SK-N-SH (cell line): ENCODE measurements at places on chromosomes 5 and 9. TPM values are rescaled to one million over a fixed set of nuclear protein-coding genes. Genes with fewer than 3 reads are reported as not detected.

GRCh38 chr9:80595192-80595591 is 1023.4 kb downstream of the TLE4 start:
- H3K4me1 ChIP-seq = no peaks in the 10 kb centered on the region
- no peak overlapping the region for H3K27ac ChIP-seq
- H3K36me3 ChIP-seq = no peaks in the 10 kb centered on the region
- H3K27me3 ChIP-seq = no peaks in the 10 kb centered on the region

- H3K36me3 ChIP-seq = no peaks in the 10 kb centered on the region
- H3K4me1 ChIP-seq = no peaks in the 10 kb centered on the region
- no peaks in the 10 kb centered on the region for H3K27me3 ChIP-seq
These were observed 36.7 kb upstream of the UBE2D2 start for GRCh38 chr5:139524446-139524845.

Gene FBXO10
- 10.1 and 12.8 TPM in 2 replicates for polyA plus RNA-seq

DNA sequence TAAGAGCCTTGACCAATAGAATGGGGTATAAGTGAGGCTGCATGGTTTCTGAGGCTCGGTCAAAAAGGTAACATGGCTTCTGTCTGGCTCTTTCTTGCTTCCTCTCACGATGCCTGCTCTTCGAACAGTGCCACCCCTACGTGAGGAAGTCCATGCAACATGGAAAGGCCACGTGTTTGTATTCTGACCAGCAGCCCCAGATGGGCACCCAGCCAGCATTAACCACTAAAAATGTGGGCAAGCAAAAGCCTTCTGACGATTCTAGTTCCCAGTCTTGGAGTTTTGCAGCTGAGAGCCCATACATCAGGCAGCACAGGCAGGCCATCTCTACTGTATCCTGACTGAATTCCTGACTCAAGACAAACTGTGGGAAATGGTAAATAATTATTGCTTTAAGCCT is 24.2 kb upstream of the NREP start:
- H3K27me3 ChIP-seq = no peaks in the 10 kb centered on the region
- no peak for DNase-seq
- H3K4me3 ChIP-seq = no peak overlapping the region
- peaks cover 11% of the 10 kb centered on the region for H3K4me1 ChIP-seq

DNA sequence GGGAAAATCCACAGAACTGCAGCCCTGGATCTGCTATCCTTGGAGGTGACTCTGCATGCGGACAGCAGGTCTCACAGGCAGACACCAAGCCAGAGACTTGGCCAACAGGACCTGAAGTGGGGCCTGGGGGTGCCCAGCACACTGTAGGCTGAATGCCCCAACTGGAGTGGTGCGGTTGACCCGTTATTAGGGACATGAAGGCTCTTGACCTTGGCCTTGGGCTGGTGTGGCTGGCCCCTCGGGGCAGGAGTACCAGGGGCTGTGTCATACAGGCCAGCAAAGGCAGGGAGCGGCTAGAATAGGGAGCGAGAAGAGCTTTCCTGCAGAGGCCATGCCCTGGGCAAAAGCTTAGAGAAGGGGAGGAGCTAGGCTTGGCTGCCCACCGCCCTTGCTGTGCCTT is 153.2 kb upstream of the MVB12B start:
- no peaks in the 10 kb centered on the region for H3K4me1 ChIP-seq
- no peak overlapping the region for H3K27ac ChIP-seq
- H3K27me3 ChIP-seq = peaks cover 8% of the 10 kb centered on the region; the same call in 1 of the 2 replicates
- no peak for DNase-seq
- H3K4me3 ChIP-seq = no peak overlapping the region

GRCh38 chr9:81623778-81624177 is 65.6 kb downstream of the TLE1 start:
- peaks cover 12% of the 10 kb centered on the region for H3K36me3 ChIP-seq
- no peaks in the 10 kb centered on the region for H3K4me1 ChIP-seq
- H3K27me3 ChIP-seq = no peaks in the 10 kb centered on the region
- H3K27ac ChIP-seq = no peak overlapping the region
- no peak overlapping the region for H3K4me3 ChIP-seq
- DNase-seq = no peak

- H3K4me3 ChIP-seq = no peak overlapping the region
- no peak overlapping the region for H3K27ac ChIP-seq
- H3K4me1 ChIP-seq = peaks cover 26% of the 10 kb centered on the region
- no peaks in the 10 kb centered on the region for H3K36me3 ChIP-seq
- DNase-seq = no peak
- H3K27me3 ChIP-seq = no peaks in the 10 kb centered on the region
These were observed 1378.1 kb downstream of the EFNA5 start for GRCh38 chr5:106292654-106293053.

Gene PALM2AKAP2
- 3.6 and 4.3 TPM in 2 replicates for polyA plus RNA-seq

DNA sequence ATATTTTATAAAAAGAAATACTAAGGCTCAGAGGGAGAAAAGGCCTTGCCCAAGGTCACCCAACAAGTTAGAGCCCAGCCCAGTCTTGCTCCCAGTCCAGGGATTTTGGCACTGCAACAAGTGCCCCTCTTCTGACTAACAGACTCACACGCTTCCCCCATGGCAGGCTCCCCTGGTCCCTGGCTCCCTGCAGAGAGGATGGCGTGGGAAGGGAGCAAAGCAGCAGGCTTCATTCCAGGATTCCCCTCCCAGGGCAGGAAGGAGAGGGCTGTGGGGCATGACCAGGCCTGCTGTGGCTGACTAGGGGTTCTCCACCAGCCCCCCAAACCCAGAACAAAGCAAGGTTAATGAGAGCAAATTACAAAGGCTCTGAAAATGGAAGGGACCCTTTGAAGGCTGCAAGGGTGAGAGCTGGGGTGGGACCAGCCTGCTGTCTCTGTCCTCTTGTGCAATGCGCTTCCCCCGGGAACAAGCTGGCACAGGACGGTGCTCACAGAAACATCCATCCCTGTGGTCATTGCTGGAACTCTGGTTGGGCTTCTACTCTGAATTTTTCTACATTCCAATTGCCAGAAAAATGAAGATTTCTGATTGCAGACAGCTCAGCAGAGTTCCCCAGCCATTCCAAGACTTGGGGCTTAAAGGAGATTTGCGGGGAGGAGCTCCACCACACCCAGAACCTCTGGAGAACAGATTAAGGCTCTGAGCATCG is 37.1 kb upstream of the FAT2 start:
- DNase-seq = no peak
- H3K4me3 ChIP-seq = no peak overlapping the region
- no peaks in the 10 kb centered on the region for H3K27me3 ChIP-seq
- H3K4me1 ChIP-seq = no peaks in the 10 kb centered on the region
- no peak overlapping the region for H3K27ac ChIP-seq

Gene ANXA2R
- 1.7 and 1.9 TPM in 2 replicates for polyA plus RNA-seq

Gene PCDHB6
- polyA plus RNA-seq = 3.9 and 5.0 TPM in 2 replicates

GRCh38 chr5:73419117-73419464 is 29.5 kb downstream of the FOXD1 start:
- H3K4me3 ChIP-seq = no peak overlapping the region
- H3K27me3 ChIP-seq = no peaks in the 10 kb centered on the region
- no peak for DNase-seq
- peaks cover under 1% of the 10 kb centered on the region for H3K36me3 ChIP-seq
- H3K27ac ChIP-seq = peak overlapping the region; percentile 28; the same call in 1 of the 2 replicates

- H3K27ac ChIP-seq = no peak overlapping the region
- DNase-seq = no peak
- no peaks in the 10 kb centered on the region for H3K27me3 ChIP-seq
- H3K36me3 ChIP-seq = no peaks in the 10 kb centered on the region
- no peak overlapping the region for H3K4me3 ChIP-seq
These were observed 255.6 kb upstream of the MPDZ start for GRCh38 chr9:13535141-13535540.

Gene PCDHGA6
- polyA plus RNA-seq = 1.4 TPM in 2 replicates

Gene DNAI1
- polyA plus RNA-seq = 0.46 and 0.55 TPM in 2 replicates

DNA sequence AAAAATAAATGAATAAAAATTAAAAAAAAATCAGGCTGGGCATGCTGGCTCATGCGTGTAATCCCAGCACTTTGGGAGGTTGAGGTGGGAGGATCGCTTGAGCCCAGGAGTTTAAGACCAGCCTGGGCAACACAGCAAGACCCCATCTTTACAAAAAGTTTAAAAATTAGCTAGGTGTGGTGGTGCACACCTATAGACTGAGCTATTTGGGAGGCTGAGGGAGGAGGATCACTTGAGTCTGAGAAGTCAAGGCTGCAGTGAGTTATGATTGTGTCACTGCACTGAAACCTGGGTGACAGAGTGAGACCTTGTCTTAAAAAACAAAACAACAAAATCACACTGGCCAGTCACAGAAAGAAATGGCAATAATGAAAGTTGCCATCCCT is 3.4 kb upstream of the CNTRL start:
- DNase-seq = no peak
- no peak overlapping the region for H3K27ac ChIP-seq
- H3K36me3 ChIP-seq = no peaks in the 10 kb centered on the region
- H3K4me3 ChIP-seq = no peak overlapping the region
- H3K27me3 ChIP-seq = no peaks in the 10 kb centered on the region

DNA sequence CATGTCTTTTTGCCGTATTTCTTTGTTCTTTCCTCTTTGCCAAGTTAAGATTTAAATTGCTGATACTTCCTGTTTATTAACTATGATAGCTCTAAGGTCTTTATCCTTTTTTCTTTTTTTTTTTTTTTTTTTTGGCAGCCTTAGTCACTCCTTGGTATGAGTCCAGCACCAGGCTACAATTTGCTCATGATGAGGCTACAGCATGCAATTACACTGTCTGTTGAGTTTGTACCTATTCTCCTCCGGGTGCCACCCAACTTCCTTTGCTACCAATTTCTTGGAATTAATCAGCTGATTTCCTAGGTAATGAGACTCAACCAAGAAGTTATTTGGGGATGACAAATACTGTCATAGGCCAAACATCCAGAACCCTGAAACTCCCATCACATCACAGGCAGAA is 25.5 kb downstream of the ACTL7B start:
- H3K27ac ChIP-seq = no peak overlapping the region
- H3K4me3 ChIP-seq = no peak overlapping the region

- no peaks in the 10 kb centered on the region; the same call in 1 of the 2 replicates for H3K4me1 ChIP-seq
- H3K27me3 ChIP-seq = no peaks in the 10 kb centered on the region
- H3K36me3 ChIP-seq = peaks cover 19% of the 10 kb centered on the region
- H3K4me3 ChIP-seq = no peak overlapping the region
- no peak overlapping the region for H3K27ac ChIP-seq
- DNase-seq = no peak
These were observed 5.1 kb upstream of the TOR4A start for GRCh38 chr9:137272241-137273094.

Gene PCDHGB6
- polyA plus RNA-seq = 0.13 and 0.18 TPM in 2 replicates

- no peak overlapping the region for H3K4me3 ChIP-seq
- no peaks in the 10 kb centered on the region for H3K36me3 ChIP-seq
- peak overlapping the region; percentile 35; the same call in 1 of the 2 replicates for H3K27ac ChIP-seq
These were observed 85.6 kb upstream of the CCDC112 start for GRCh38 chr5:115381911-115382662.

- no peak overlapping the region for H3K27ac ChIP-seq
- no peaks in the 10 kb centered on the region for H3K27me3 ChIP-seq
- H3K4me3 ChIP-seq = no peak overlapping the region
- DNase-seq = no peak
- no peaks in the 10 kb centered on the region for H3K36me3 ChIP-seq
These were observed 301.8 kb upstream of the PRR16 start for GRCh38 chr5:120162321-120162720.

DNA sequence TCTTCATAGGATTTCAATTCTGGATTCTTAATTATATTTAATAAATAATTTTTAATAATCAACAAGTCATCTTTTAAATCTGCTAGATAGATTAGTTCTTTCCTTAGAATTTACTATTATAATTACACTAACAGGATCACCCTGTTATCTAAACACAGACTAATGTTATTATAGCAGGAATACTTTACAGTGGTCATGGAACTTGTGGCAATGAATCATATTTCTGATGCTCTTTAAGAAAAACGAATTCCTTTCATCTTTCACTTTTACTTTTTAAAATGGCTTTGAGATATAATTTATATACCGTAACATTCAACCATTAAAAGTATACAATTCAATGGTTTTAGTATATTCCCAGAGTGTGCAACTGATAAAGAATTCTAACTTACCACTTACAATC is 29.7 kb upstream of the CDK5RAP2 start:
- H3K4me1 ChIP-seq = peaks cover 4% of the 10 kb centered on the region; the same call in 1 of the 2 replicates
- H3K27ac ChIP-seq = no peak overlapping the region
- DNase-seq = no peak
- H3K4me3 ChIP-seq = no peak overlapping the region

DNA sequence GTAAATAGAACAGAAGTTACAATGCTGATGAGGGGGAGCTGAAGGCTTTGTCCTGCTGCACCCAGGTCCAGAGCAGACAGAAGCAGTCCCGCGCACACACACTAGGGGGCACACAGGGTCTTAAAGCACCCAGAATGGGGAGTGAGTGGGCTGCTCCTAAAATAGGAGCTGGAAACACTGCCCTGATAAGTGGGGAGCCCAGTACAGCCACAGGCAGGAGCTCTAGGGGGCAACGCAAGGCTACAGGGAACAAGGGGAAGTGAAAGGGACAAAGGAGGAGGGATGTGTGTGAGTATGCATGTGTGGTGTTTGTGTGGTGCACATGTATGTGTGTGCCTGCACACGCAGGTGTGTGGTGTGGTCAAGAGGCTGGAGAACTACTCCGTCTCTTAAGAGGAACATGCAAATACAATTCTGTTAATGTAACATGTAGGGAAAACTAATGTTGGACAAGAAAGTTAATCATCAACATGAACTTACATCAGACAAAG is 191.5 kb downstream of the ROR2 start:
- H3K36me3 ChIP-seq = no peaks in the 10 kb centered on the region
- H3K27ac ChIP-seq = no peak overlapping the region
- H3K27me3 ChIP-seq = no peaks in the 10 kb centered on the region
- peaks cover 9% of the 10 kb centered on the region; the same call in 1 of the 2 replicates for H3K4me1 ChIP-seq

Gene MGAT1
- polyA plus RNA-seq = 47.3 and 55.8 TPM in 2 replicates

DNA sequence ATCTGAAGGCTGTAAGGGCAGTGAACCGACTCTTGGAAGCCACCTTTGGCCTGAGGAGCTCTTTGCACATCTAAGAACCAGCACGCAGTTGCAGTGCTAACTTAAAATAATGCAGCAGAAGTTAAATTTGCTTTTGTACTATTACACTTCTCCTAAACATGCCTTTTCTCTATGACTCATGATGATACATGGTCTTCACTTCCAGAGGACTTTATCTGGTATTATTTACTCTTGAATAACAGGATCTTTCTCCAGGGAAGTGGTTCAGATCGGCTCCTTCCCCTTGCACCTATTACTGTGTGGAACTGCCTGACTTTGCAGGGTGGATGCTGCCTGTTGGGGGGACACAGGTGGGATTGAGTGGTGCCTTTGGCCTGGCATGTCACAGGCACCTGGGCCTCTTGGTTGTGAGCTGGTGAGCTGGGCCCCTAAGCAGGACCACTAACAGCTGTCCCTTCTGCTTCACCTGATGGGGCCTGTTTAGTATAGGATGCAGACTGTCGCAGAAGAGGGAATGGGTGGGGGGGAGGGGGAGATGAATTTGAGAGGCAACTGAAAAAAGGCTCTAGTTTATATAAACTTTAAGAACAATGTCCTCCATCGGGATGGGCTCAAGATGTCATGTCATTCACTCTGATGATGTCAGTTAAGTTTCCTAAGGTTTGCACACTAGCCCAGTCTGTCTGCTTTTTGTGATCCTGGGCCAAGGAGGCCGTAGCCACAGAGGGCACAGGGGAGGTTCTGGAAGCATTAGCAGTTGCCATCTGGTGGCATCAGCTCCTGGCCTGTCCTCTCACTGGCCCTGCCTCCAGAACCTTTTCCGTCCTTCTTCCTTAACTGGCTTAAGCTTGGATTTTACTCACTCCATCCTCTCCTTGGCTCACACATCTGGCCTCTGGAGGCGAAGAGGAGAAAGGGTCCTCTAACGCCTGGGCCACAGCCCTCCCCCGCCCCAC is 33.9 kb upstream of the GABBR2 start:
- peaks cover 22% of the 10 kb centered on the region for H3K36me3 ChIP-seq
- peaks cover 11% of the 10 kb centered on the region for H3K4me1 ChIP-seq
- DNase-seq = no peak
- H3K27ac ChIP-seq = no peak overlapping the region; the same call in 1 of the 2 replicates
